ENCODE measurements at places on chromosomes 7 and 10. TPM values are rescaled to one million over a fixed set of nuclear protein-coding genes. Genes with fewer than 3 reads are reported as not detected.

The NAT16 gene
- total RNA-seq, result not detected

DNA sequence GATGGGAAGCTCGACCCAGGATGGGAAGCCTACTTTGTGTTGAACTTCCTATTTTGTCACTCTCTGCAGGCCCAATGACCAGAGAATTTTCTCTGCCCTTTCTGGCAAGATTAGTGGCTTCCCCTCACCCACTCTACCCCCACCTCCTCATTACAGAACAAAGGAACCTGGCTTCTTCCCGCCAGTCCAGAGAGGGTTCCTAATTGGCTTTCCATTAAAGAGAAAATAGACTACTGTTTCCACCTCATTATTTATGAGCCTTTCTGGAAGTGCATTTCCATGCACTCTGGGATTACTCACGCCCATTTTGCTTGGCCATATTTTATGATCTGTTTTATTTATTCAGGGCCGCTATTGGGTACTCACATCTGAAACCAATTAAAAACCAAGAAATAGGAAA is 94.9 kb upstream of the TCF7L2 start:
- DNase-seq, result no peak

- no peak for DNase-seq
Measured at GRCh38 chr10:119516381-119517234, 25.9 kb downstream of the RGS10 start.

The SPOCK2 gene
- total RNA-seq, result under 0.01 TPM

The ZKSCAN1 gene
- 41.9 TPM for total RNA-seq

DNA sequence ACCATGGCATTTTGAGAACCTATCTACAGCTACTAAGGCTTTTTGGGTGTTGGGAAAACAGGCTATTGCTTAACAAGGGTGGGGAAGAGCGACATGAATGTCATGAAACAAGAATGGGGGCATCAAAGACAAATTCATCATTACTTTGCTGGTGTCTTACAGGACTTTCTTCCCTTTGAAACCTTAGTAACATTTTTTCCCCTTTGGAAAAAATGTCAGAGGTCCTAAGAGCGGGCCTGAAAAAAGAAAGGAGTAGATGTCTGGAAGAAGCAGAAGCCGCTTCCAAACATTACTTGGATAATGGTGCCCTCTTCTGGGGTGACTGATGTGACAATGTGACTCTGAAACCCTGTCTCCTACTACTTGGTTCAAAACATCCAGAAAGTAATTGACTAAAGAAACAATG is 3.8 kb upstream of the DDX50 start:
- DNase-seq, result peak; percentile 82

GRCh38 chr7:107579554-107579884 is 527 bp upstream of the BCAP29 start:
- DNase-seq, result no peak

DNA sequence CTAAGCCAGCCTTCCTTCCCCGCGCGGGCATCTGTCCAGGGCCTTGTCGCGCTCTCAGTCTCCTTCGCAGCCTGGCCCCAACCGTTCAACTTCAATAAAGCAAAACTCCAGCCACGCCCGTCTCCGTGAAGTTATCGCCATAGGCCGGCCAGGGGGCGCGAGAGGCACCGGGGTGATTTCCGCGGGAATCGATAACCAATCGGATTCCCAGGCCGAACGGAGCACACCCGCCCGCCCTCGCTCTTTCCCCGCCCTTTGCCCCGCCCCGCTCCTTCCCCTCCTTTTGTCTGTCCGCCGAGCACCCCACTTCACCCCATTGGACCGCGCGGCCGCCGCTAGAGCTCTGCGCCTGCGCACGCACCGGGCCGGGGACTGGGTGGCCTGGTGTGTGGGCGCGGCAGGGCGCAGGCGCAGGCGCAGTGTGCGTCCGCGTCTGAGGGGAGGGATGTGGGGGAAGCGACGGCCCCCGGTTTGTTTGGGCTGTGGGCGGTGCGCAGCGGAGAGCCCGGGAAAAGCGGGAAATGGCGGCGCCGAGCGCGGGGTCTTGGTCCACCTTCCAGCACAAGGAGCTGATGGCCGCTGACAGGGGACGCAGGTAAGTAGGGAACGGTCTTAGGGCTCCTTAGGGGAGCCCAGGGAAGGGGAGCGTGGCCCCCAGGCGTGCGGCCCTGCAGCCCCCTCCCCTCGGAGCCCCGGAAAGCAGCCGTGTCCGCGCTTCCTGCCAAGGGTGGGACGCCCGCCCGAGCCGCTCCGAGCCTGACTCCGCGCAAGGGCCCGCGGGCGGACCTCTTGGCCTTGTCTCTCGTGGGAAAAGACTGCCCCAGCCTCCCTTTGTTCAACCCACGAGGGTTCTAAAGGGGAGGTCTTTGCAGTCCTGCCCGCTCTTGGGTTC is at the start of gene CASP2:
CASP2 (plus strand) TSS at position 417 of the 892 bp plus-strand sequence; CDS start at position 522, 105 bp downstream.
- peak; percentile 98 for DNase-seq

The NEUROD6 gene
- not detected for total RNA-seq

The PTPRN2 gene
- not detected for total RNA-seq
